ENCODE measurements at places on chromosomes 3 and 15. TPM values are rescaled to one million over a fixed set of nuclear protein-coding genes. Genes with fewer than 3 reads are reported as not detected.

GDPGP1 gene
- 4.8 TPM for total RNA-seq

KLHL40 gene
- not detected for total RNA-seq

ADCY5 gene
- total RNA-seq, result 3.9 TPM

SPINK8 gene
- total RNA-seq, result not detected

ATP13A5 gene
- not detected for total RNA-seq

HGD gene
- total RNA-seq, result not detected

CAMK2N2 gene
- total RNA-seq, result 0.46 TPM

UROC1 gene
- total RNA-seq, result not detected

GRCh38 chr3:38121451-38121831 is 15.5 kb downstream of the ACAA1 start:
- peak; percentile 29 for DNase-seq

GRCh38 chr3:184575701-184576100 is 14.1 kb downstream of the EPHB3 start:
- no peak for DNase-seq

DNA sequence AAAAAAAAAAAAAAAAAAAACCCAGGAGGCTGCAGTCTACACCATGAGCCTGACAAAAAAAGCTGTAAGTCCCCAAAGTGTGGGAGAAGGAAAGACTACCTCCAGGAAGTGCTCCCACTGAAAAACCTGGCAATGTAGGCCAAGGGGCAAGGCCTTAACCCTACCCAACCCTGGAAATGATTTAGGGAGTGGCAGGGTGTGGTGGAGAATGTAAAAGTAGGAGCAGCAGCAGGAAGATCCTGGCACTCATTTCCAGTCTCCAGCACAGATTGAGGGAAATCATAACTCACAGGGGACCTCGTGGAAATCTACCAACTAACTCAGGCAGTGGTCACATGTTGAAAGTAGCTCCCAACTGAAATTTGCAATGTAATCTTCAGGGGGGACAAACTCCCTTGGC is 839.5 kb downstream of the EPHA3 start:
- DNase-seq, result no peak

GRCh38 chr3:105747696-105748095 is 121.1 kb downstream of the CBLB start:
- DNase-seq, result no peak

DNA sequence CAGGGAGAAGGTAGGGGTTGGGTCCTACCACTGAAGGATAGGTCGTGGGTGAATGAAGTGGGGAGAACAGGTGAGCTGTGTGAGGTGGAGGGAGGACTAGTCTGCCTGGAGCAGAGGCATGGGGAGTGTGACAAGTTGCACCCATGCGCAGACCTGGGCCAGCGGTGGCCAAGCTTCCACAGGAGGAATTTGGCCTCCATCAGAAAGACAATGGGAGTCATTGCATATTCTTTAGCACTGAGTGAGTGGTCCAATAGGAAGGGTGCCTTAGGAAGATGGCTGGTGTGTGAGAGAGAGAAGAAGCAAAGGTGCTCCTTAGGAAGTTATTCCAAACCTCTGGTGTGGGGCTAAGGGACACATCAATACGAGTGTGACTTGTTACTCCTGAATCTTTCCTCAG is 191.1 kb downstream of the KCNAB1 start:
- DNase-seq, result peak; percentile 52

DNA sequence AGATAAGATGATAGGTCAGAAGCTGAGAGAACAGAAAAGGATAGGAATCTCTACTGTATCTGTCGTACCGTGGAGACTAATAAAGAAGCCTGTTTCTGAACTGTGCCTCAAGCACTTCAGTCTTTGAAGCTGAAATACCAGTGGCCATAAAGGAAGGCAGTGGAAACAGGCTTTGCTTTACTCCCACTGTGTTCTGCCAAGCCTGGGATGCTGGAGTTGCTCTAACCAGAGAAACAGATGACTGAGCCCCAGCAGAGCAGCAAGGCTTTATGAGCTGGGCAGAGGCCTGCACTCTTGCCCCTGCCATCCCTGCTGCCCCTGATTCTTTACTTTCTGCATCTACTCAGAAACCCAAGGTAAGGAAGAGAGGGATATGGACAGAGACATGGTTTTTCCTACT is 89.4 kb downstream of the PDE8A start:
- DNase-seq, result no peak

GRCh38 chr15:99682455-99682854 is 50.8 kb downstream of the LYSMD4 start:
- no peak for DNase-seq

DNA sequence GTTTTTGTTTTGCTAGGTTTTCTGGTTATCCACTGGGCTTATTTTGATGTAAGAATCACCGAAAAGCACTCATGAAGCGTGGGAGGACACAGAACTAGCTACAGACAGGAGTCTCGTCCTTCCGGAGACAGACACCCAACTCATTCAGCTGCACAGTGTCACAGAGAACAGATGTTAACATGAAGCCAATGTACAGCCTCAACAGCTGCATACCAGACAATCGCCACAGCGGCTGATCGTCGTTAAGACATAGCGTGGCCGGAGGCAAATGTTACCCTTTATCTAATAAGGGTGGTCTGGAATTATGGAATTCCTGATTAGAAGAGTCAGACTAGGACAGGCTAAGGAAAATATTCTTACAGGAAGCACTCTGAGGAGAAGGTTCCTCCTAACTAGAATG is 1.1 kb upstream of the PYGO1 start:
- DNase-seq, result no peak

- no peak for DNase-seq
Measured at GRCh38 chr15:100926971-100927756, 8.0 kb downstream of the LRRK1 start.

- no peak for DNase-seq
Measured at GRCh38 chr3:108667312-108667711, 77.8 kb downstream of the DZIP3 start.

- no peak for DNase-seq
Measured at GRCh38 chr3:174973465-174973864, 114.3 kb downstream of the NAALADL2 start.

- peak; percentile 47 for DNase-seq
Measured at GRCh38 chr3:185744997-185745843, 79.6 kb downstream of the IGF2BP2 start.

GRCh38 chr3:170529912-170530311 is 56.0 kb downstream of the SLC7A14 start:
- DNase-seq, result no peak

DNA sequence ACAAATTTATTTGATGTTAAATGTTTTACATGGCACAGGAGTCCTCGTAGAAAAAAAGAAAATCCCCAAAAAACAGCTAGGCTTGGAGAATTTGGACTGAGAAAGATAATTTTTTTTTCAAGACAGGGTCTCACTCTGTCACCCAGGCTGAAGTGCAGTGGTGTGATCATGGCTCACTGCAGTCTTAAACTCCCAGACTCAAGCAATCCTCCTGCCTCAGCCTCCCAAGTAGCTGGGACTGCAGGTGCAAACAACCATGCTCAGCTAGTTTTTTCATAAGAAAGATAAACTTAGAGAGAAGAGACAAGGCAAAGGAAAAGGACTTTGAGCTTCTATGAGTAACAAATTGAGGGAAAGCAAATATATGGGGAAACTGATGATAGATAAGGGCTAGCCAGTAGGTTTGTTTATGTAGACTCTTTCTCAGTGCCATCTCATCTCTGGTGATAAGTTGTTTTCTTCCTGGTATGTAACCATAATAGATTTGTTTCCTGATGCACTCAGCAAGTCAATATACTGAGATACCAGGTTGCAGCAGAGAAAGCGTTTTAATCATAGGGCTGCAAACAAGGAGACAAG is 13.1 kb upstream of the TRMT10C start:
- no peak for DNase-seq

DNA sequence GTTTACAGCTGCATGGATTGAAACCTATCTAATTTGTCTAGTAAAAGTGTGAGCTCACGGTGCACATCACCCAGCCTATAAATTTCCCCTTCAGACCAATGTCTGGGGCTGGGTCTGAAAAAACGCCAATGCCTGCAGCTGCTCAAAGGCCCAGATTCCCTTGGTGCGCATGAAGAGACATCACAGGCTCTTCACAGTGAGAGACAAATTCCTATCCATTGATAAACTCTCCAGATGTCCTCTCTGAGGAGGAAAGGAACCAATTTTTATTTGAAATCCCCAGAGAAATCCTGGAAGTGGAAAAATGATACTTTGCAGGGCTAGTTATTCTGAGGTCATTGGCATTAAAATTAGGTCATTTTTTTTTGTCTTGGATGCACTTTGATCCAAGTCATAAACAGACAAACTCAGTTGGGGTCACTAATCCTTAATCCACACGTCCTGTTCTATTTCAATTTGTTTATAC is 360.5 kb downstream of the EPHA3 start:
- no peak for DNase-seq

GRCh38 chr3:114078126-114078525 is 21.6 kb downstream of the QTRT2 start:
- no peak for DNase-seq

- DNase-seq, result peak; percentile 88
Measured at GRCh38 chr3:33218446-33219174, at the start of gene SUSD5. Gene SUSD5, minus strand, starts transcription at chr3:33218810. Its CDS starts 13 bp downstream, at chr3:33218797.

- no peak for DNase-seq
Measured at GRCh38 chr3:25679166-25679565, 14.5 kb upstream of the TOP2B start.

DNA sequence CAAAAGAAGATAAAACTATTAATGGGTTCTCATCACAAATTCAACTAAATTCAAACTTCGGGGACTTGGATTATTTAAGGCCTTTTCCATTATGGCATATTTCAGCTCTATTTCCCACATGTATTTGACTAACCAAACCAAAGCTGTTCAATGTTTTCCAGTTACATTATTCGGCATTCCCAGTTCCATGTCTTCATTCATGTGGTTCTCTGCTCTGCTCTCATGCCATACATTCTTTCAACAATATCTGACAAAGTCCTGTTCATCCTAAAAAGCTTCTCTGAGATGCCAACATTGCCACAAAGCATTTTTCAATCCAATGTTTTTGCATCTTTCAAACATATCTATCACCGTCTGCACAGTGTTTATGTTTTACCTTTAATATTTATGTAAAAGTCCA is 141.4 kb downstream of the GREM1 start:
- DNase-seq, result no peak

GRCh38 chr15:31393444-31394091 is 66.9 kb downstream of the KLF13 start:
- DNase-seq, result peak; percentile 58

DNA sequence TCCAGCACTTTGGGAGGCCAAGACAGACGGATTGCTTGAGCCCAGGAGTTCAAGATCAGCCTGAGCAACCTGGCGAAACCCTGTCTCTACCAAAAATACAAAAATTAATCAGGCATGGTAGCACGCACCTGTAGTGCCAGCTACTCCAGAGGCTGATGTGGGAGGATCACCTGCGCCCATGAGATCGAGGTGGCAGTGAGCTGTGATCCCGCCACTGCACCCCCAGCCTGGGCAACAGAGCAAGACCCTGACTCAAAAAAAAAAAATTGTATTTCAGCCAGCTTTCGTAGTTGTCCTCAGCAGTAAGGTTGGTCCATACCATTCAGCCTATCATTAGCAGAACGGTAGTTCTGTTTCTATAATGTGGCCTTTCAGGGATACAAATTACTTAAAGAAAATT is 66.6 kb upstream of the FURIN start:
- no peak for DNase-seq

- DNase-seq, result no peak
Measured at GRCh38 chr15:64267331-64267973, 88.5 kb downstream of the CSNK1G1 start.

GRCh38 chr3:151085889-151086483 is 522 bp downstream of the MED12L start:
- peak; percentile 86 for DNase-seq

DNA sequence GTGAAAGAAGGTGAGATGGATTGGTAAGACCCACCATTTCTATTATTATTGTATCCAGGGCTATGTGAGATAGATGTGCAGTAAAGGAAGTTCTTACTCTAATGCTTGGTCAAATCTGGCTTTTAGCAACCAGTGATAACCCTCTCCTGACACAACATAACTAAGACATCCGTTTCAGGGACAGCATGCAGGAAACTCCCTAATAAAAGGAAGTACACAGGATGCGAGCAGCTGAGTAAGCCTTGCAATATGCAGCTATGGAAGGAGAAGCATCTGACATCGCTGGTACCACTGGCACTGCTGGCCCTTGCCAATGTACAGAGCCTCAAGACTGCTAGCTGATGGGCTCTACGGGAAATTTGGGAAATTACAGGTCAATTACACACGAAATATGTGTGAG is 662.3 kb downstream of the NR2F2 start:
- DNase-seq, result no peak

DNA sequence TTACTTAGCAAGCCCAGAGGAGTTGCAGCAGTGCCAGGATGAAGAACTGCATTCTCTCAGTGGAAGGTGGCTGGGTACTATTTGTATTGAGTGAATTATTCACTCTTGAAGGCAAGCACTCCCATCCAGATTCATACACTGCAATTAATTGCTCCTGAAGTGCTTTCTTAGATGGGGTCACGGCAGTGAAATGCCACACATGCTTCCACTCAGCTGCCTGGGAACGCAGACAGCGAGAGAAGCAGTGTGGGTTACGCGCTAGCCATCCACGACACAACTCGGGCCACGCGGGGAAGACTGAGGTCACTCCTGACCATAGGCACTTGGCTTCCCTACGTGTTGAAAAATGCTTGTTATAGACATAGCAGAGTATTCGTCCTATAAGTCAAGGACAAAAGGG is 30.8 kb upstream of the LMCD1 start:
- no peak for DNase-seq

- no peak for DNase-seq
Measured at GRCh38 chr15:69658411-69658945, 205.9 kb downstream of the RPLP1 start.

GRCh38 chr15:33656168-33656567 is 312.1 kb upstream of the CHRM5 start:
- no peak for DNase-seq

- no peak for DNase-seq
Measured at GRCh38 chr15:82919231-82919886, 33.2 kb downstream of the HOMER2 start.

GRCh38 chr15:74196175-74196574 is 6.4 kb downstream of the STRA6 start:
- DNase-seq, result no peak

DNA sequence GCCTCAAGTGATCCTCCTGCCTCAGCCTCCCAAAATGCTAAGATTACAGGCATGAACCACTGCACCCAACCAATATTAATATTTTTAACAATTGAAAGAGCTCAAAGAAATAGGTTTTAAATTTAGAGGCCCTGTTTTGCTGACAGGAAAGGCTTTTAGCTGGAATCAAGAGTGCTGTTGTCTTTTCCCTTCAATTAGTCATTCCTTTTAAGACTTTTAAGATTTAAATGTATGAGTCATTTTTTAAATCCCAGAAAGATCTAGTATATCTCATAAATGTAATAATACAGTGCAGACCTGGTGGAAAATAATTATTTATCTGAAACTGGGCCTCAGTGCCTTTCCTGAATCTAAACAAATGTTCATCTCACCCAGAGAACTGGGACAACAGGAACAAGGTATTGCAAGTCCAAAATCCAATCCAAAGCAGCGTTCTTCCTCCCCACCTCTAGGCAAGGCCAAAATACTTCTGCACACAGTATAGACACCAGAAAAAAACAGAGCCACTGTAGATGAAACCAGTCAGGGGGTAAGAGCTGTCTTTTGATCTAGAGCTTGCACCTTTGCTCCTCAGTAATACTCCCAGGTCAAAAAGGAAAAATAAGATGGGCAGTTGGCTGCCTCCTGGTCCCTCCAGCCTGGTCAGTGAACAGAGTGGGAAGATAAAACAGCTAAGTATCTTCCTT is 14.4 kb downstream of the AGTR1 start:
- DNase-seq, result no peak
